ENCODE measurements at places on chromosomes 5 and 9.

GRCh38 chr5:93995126-93995621 is 253.8 kb upstream of the POU5F2 start:
- no peak for DNase-seq

GRCh38 chr5:5364932-5365331 is 57.5 kb upstream of the ICE1 start:
- DNase-seq, result no peak

DNA sequence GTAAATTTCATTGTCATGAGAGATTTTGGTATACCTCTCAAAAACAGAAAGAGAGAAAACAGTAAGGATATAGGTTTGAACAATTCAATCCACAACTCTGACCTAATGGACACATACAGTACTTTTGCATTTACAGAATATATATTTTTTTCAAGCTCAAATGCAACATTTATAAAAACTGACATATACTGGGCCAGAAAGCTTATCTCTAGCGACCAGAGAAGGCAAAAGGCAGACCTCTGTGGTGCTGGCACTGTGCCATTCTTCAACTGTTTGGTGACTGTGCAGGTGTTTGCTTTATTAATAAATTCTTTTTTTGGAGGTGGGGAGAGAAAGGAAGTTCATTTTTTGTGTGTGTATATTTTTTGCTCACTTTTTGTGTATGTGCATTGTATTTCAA is 6.0 kb upstream of the PLAC8L1 start:
- DNase-seq, result no peak

GRCh38 chr9:20315677-20316076 is 306.6 kb downstream of the MLLT3 start:
- peak; percentile 90 for DNase-seq

DNA sequence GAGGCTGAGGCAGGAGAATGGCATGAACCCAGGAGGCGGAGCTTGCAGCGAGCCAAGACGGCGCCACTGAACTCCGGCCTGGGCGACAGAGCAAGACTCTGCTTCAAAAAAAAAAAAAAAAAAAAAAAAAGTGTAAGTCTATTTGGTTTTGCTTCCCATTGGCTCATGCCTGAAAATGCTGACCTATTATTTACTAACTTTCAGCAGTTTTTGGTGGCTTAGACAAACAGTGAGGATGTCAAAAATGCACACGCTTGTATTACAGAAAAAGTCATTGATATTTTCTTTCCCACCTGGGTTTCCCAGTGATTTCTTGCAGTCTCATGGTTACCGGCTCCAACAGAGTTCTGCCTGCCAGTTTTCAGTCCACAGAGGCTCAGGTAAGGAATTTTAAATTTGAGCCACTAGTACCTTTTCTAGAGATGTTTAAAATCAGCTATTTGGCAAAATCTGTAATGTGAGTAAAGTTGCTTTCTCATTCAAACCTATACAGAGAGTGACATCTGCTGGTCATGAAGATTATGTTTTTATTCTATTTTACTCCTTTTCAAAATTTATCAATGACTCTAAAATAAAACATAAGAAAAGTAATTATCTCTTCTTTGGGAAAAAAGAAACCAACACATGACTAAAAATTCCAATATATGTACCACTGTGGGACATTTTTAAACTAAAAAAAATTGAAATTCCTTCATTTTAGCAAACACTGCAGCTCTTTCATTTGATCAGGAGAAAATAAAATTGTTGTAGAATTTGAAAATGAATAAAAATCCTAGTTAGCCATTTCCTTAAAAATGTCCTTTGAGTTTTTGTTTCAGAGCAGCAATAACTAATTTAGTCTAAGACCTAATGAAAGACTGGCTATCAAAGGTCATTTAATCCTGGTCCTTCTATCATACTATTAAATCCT is 8.8 kb downstream of the FAM200C start:
- peak; percentile 31 for DNase-seq

GRCh38 chr5:74094096-74094781 is 468.2 kb downstream of the ARHGEF28 start:
- peak; percentile 54 for DNase-seq

GRCh38 chr9:122016744-122017143 is 76.4 kb downstream of the TTLL11 start:
- DNase-seq, result no peak

GRCh38 chr9:9585920-9586319 is 1026.9 kb downstream of the PTPRD start:
- no peak for DNase-seq

DNA sequence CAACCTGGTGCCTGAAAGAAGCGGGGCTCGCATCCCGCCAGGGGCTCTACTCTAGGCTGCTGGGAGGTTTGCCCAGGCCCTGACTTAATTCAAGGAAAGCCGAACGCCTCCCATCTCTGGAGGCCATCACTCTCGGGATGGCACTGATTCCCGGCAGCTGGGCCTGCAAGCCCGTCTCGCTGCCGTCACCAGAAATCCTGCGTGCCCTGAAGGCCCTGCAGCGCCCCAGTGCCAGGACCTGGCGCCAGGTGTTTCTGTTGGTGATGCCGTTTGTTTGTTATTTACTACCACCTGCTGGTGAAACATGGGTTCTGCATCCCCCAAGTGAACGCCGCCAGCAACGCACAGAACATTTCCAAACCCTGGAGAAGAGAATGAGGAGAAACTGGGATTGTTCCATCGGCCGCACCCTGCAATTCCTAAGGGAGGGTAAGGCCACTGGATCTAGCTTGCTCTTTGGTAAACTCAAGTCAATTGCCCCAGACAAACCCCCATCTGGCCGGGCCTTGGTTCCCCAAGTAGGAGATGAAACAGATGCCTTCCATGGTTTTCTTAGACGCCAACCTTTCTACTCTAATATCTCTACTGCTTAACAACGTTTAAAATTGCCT is 77.9 kb downstream of the AK8 start:
- DNase-seq, result peak; percentile 57

DNA sequence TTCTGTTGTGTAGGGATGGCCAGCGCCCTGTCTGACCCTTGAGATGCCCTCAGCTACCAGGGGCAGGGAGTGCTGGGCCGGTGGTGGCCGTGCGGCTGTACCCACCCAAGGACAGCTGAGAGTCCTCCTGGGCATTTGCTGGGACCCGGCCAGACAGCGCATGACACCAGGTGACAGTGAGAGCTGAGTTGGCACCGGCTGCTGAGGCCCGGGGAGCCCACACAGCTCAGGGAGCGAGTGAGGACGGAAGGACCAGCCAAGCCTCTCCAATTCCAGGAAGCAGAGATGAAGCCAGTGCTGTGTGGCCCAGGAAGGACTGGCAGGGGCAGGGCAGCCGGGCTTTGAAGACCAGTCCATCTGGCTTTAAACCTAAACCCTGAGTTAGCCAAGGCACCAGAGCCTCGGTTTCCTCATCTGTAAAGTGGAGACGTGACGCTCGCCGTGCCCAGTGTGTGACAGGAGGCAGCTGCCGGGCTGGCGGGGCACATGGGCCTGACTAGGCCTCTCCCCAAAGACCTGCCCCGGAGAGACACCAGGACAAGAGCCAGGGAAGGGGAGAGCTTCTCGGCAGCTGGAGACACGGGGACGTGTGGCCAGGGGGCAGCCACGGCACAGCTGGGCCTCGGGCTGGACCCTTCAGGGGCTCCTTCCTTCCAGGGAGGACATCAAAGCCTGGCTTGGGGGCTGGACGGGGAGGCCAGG is 3.0 kb upstream of the AGPAT2 start:
- no peak for DNase-seq

DNA sequence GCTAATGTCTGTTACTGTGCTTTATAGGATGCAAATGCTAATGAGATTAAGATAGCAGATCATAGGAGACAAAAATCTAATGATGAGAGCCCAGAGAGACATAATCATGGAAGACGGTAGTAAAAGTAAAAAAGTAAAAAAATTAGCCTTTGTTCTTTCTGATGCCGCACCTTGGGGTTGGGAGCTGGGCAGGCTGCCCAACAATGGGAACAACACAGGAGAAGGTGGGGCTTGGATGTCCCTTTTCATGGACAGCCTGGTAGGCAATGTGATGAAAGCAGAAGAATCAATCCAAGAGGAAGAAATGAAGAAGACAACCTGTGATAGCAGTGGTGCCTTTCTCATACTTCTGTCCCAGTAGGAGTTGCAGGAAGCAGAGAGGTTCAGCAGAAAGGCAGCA is 57.2 kb downstream of the RAB14 start:
- DNase-seq, result no peak

DNA sequence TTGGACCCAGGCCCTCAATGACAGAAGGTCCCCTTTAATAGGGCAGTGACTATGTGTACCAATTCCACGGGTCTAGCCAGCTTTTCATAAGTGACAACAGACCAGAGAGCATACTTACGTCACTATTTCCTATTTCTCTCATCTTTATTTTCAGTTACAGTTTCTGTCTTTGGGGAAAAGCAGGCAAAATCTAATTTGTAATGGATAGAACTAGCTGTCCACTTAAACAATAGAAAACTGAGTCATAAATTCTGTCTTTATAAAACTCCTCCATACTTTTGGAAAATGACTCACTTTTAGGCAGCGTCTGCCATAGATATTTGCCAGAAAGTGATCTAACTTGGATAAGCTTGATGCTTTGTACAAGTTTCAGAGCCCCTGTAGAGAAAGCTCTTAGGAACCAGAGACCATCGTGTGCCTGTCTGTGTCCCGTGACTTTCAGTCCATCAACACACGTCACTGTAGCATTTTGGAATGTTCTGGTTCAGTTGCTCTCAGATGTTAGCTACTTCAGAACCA is 101.9 kb downstream of the F2RL2 start:
- peak; percentile 78 for DNase-seq

DNA sequence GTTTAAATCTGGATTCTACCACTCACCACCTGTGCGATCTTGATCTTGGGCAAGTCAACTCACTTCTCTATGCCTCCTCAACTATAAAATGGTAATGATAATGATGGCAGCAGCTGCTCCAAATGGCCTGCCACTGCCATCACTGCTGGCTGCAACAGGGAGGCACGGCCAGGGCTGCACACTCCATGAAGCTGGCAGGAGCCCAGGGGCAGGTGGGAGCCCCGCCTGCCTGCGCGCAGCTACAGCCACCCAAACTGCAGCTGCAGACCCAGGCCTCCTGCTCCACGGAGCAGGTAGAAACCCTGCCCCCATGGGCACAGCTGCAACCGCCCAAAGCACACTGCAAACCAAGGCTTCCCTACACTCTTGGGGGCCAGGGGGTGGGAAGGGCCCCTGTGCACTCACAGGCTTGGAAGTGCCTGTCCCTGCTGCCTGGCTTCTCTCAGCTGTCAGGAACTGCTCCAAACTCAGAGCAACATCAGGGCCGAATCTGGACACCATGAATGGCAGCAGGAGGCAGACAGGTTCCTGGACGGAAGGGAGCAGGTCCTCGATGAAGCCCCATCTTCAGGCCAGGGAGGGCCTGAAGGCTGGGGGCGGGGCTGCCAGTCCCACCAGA is 57.6 kb downstream of the PRELID2 start:
- no peak for DNase-seq

DNA sequence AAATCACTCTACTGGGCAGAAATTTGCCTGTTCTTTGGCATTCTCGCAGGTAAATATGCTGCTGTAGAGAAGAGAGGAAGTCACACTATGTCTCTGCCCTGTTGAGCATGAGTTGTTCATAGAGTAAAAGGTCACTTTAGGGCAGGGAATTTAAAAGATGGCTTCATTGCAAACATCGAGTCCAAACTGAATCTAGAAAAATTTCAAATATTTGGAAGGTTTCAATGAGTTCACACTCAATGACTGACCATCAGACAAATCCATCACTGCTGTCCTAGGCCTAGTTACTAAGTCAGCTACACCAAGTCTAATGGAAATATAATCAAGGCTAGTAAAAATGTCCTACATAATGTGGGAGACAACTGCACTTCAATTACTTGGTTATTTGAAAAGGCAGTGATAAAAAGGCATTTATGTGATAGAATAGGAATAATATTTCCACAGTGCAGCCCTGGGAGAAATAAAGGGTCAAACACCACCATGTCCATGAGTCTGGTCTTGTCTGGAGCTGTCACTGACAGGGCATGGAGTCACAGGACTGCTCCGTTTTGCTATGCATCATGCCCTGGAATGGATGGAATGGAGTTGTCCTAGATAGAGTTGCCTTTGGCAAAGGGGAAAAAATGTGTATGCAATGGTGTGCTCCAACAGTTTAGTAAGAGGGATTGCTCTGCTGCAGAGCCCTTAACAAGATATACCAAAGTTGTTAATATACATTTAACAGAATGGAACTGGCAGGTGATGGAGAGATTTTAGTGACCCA is 218.5 kb upstream of the DAPK1 start:
- DNase-seq, result peak; percentile 93

DNA sequence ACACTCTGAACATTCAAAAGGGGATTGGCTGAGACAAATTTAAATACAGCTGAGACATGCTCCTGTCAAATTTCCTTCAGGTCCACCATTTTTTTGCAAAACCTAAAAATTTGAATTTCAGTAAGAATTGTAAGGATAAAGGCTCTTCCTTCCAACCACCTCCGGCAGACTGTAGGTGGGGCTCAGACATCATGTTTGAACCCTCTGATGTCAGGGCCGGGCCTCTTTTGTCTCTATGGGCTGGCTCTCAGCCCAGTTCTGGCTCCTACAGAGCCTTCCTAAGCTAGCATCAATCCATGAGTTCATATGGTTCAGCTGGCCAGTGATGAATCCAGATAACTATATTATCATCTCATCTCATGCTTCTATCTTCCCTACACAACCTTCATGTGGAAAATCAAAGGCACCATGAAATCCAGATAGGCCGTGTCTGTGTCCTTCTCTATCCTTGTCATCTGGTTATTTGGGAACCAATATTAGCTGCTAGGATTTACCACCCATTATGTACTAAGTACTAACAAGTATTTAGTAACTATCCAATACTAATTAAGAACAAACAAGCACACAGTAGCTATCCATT is 44.2 kb downstream of the NIPSNAP3B start:
- peak; percentile 54 for DNase-seq

- DNase-seq, result peak; percentile 11
These were observed 22.0 kb downstream of the SREK1IP1 start for GRCh38 chr5:64746446-64746845.

GRCh38 chr5:111680737-111681413 is 76.1 kb downstream of the NREP start:
- DNase-seq, result peak; percentile 92

- DNase-seq, result peak; percentile 91
These were observed 56.3 kb upstream of the ELL2 start for GRCh38 chr5:96017951-96018350.
